COR-L47 (cell line): ENCODE measurements at places on chromosomes 7 and 10.

DNA sequence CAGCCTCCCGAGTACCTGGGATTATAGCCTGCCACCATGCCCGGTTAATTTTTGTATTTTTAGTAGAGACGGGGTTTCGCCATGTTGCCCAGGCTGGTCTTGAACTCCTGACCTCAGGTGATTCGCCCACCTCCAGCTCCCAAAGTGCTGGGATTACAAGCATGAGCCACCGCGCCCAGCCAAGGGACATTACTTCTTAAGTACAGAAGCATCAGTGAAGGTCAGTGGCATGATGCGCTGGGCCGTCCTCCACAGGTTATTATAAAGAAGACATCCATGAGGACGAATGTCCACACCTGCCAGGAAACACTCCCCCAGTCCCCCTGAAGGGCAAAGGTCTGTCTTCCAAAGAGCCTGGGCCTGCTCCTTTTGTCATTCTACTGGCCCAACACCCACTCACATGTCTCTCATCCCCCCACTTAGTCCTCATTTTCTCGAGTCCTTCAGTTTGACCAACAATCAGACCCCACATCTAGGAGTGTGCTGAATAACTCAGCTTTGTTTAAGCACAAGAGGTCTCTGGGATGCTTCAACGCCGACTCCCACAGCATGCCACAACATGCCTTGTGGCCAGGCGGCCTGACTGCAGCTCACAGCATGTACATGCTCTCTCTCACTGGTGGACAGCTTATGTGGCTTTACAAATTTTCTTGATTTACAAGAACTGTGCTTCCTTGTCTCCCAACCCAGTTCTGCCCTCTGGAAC is 73.0 kb downstream of the CTBP2 start:
- no peak for DNase-seq

DNA sequence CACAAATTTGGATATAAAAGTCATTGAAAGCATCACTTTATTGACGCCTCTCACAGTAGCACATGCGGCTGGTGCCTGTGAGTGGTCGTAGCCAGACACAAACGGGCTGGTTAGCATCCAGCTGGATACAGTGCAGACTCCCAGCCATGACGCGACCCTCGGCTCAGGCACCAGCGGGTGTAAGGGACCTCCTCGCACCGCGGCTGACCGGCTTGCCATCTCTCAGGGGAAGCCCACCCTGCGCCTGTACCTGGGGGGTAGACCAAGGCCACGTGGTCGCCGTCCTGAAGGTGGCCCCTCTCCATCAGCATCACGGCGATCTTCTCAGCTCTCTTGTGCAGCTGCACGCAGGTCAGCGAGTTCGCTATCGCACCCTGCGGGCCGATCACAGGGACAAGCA is 213.8 kb downstream of the ZMYND11 start:
- DNase-seq: no peak

- no peak for DNase-seq
These were observed 5.3 kb downstream of the NUDT1 start for GRCh38 chr7:2247141-2247995.

DNA sequence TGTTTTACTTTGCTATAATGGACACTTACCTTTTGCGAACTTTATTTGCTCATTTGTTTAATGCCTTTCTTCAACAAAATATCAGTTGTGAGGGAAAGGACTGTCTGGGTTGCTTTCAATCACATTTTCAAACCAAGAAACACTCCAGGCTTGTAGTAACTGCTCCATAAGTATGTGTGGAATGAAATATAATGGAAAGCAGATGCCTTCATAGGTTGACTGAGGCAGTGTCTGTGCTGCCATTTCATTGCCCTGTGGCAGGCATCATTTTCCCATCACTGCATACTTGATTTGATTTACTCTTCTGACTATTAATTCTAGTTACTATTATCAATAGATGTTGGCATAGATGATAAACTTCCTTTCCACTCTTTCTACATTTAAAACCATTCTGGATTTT is 762.3 kb downstream of the CNTNAP2 start:
- DNase-seq: no peak

GRCh38 chr10:27188897-27189296 is 33.7 kb downstream of the MASTL start:
- DNase-seq: no peak

DNA sequence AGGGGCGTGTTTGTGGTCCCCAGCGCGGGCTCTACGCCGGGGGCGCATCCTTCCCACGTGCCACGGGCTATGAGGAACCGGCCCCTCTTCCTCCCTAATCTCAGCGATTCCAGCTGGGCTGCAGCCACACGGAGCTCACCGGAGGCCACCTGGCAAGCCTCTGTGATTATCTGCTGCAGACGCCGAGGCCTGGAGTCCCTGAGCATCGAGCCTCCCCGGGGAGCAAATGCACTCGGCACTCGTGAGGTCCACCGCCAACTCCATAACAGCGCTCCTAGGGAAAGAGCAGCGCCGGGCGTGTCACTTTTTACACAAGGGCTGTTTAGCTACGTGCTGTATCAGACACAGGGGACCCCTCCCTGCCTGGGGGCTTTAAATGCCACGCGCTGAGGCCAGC is 101.2 kb downstream of the DYNC2I1 start:
- DNase-seq: peak; percentile 39
